ENCODE measurements at places on chromosomes 7 and 10. TPM values are rescaled to one million over a fixed set of nuclear protein-coding genes. Genes with fewer than 3 reads are reported as not detected.

DNA sequence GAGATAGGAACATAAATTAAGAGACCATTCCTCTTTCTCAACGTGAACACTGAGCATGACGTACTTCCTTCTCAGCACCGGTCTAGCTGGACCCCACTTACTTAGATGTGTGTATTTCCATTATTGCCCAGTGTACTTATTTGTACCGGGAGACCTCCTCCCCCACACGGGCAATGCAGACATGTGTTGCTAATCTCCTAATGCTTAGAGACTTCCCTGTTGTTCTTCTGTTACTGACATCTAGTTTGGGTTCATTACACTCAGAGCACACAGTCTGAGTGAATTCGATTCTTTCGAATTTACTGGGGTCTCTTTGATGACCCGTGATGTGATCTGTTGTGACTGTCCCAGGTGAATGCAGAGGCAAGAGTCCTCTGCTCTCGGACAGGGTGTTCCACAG is 260.0 kb downstream of the MAD1L1 start:
- no peak for DNase-seq

DNA sequence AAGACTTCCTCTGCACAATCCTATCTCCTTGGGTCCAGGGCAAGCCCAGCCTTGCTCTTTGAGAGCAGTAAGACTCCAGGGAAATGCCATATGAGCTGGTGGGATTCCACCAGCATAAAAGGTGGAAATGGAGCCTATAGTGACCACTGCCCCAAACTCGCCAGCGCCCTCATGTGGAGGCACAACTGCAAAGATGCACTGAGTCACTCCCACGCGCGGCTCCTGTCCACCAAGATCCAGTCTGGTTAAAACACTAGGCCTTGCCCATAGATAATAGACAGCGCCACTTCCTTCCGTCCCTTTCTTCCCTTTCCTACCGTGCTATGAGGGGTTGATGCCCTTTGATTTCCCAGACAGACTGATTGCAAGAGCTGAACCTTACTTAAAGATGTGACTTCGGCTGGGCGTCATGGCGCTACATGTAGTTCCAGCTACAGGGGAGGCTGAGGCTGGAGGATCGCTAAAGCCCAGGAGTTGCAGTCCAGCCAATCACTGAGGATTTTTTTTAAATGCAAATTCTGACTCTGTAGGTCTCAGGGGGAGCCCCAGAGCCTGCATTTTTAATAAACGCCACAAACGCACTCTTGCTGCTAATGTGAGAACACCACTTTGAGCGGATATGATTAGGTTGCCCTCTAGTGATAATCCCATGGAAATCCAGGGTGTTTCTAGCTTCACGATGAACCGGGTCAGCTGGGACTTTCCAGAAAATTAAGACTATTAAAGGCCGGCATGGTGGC is 136.5 kb downstream of the EPC1 start:
- DNase-seq = no peak

GIMAP4 gene
- total RNA-seq = 0.13 TPM

HMX3 gene
- total RNA-seq = not detected

DKK1 gene
- 4.7 TPM for total RNA-seq

- DNase-seq = no peak
These were observed 37.0 kb downstream of the ALOX5 start for GRCh38 chr10:45410807-45411606.

GRCh38 chr7:143367972-143368371 is 5.5 kb upstream of the FAM131B start:
- peak; percentile 57 for DNase-seq

- DNase-seq = no peak
These were observed 3.4 kb downstream of the GGCT start for GRCh38 chr7:30501264-30501663.

POU6F2 gene
- total RNA-seq = 0.04 TPM

DNA sequence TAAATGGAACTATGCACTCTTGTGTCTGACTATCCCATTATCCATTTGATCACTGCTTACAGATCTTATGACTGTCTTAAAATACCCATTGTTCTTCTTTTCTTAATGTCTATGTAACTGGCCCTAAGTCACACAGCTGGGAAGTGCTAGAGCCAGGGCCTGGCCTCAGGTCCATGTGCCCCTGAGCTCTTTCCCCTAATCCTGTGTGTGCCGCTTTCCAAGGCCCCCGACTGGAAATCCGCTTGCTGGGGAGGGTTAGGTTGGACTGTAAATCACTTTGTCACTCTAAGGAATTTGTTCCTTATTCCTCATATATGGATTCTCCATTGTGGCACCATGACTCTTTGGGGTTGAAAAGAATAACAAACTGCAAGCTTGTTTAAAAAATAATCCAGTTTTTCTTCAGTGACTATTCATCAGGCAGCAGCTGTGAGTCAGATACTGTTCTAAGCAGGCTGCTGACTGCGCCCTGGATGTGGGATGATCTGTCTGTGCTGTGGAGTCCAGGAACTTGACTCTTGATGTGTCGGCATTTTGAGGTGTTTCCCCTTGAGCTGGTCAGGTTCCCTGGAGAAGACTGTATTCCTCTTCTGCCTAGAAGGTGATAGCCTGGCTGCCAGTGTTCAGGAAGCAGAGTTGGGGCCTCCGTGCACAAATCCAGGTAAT is 236.3 kb downstream of the SDK1 start:
- DNase-seq = peak; percentile 45

DNA sequence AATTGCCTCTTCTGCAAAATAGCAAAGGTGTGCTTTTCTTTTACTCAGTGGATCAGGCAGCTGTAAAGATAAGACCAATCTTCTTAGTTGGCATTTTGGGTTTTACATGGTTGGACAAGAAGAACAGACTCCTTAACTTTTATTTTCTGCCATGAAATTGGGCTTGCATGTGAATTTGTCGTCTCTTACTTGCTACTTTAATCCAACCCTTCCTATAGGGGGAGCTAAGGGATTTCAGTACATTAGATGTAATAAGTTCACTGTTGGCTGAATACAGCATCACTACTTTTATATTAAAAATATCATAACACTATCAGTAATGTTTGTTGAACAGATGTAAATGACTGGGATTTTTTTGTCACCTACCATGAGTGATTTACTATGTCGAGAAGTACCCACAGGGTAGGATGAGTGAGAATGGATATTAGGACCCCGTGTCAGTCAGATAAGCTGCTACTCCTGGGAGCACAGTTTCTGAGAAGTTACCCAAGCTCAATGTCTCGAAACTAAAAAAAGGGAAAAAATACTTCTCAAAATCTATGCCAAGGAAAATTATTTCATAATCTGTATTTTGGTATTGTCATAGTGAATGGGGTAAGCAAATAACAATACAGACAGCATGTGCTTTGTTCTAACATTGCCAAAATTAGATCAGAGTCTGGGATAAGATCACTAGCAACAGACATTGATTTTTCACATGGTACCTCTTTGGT is 127.4 kb upstream of the AGR3 start:
- DNase-seq = no peak

CFAP69 gene
- 1.9 TPM for total RNA-seq

- DNase-seq = no peak
These were observed 85.3 kb downstream of the AGMO start for GRCh38 chr7:15476531-15476918.

DNA sequence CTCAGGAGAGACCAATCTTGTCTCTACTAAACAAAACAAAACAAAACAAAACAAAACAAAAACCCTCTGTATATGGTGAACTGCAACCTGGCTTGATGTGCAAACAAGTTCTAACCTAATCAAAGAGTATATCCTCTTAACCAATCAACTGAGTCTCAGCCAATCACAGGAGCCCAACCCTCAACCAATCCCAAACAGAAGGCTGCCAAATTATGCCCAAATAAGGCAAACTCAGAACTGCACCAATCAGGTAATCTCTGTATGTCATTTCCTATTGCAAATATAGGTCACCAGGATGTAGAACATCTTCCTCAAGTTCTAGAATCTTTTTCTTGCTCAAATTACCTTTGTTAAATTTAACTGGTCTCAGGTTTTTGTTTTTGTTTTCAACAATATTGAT is 5.2 kb downstream of the FAM133B start:
- DNase-seq = no peak

DNA sequence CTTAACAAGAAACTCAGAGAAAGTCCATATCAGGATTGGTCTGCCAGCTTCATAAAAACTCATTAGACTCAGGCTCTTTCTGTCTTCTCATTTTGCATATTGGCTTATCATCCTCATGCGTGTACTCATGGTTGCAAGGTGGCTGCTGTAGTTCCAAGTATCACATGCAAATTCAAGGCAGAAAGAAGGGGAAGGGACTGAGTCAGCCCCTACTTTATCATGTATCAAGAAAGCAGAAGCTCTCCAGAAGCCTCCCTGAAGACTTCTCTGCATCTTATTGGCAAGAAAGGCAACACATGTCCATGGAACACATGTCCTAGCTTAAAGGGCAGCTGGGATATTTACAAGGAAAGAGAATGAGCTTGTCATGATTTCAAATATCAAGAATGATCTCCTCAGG is 19.4 kb upstream of the EZH2 start:
- no peak for DNase-seq

- no peak for DNase-seq
These were observed 229.9 kb downstream of the KIAA1217 start for GRCh38 chr10:24438800-24439199.

DNA sequence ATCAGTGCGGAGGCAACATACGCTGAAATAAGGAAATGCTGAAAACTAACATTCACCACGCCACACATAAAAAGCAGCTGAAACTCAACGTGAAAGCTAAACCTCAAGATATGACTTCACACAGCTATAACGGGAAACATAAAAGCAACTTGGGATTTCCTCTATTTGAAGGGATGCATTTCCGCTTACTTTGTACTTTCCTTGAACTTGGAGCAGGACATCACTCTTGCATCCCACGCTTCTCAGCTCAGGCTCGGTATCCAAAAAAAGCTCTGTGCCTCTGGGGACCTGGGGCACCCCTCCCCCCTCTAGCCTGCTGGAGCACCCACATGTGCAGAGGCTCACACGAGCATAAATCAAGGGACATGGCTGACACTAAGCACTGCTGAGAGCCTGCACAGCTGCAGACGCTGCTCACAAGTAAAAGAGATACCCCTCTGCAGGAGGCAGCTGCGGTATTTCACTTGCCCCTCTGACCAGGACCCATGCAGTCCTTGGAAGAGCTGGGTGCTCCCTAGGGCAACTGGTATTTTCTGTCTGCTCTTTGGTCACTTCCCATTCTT is 34.2 kb downstream of the PARD3 start:
- no peak for DNase-seq
